Progenitor cell of endocrine pancreas (in vitro differentiated cells): ENCODE measurements at places on chromosomes 11 and 22.
A peak's percentile ranks its signal among the peaks of the same experiment; 100 is the strongest.

- DNase-seq = no peak
These were observed 53.9 kb downstream of the MSANTD4 start for GRCh38 chr11:105968021-105968697.

DNA sequence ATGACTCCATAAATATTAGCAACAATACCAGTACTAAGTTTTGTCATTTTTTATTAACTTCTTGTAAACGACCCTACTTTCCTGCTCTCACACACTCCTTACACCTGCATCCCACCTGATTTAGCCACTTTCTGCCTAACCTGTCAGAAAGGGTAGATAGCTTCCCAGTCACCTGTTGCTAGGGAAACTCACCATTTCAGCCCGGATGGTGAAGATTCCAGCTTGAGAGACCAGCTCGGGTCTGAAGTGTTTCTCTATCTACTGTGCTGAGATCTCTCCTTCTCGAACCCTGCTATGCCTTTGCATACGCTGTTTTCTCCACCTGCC lies at the start of gene PARVG:
Gene PARVG, plus strand, starts transcription at position 220 of the 327 bp plus-strand sequence. CDS start 2,405 bp downstream, outside the sequence.
- no peak for DNase-seq

DNA sequence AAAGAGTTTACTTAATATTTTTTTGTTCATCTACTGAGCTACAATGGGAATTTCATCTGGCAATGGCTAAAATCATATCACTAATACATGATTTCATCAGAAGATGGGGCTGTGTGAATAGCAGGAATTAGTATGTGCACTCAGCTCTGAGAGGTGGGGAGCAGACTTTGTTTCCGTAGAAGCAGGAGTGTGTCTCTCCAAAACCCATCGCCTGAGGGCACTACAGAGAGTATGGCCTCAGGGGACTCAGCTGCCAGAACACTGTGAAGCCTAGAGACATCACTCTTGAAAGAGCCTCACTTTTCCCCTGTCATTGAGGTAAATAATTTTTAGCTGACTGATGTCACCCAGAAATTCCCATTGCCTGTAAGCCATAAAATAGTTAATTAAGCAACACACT lies 261.4 kb upstream of the ISX start:
- no peak for DNase-seq

DNA sequence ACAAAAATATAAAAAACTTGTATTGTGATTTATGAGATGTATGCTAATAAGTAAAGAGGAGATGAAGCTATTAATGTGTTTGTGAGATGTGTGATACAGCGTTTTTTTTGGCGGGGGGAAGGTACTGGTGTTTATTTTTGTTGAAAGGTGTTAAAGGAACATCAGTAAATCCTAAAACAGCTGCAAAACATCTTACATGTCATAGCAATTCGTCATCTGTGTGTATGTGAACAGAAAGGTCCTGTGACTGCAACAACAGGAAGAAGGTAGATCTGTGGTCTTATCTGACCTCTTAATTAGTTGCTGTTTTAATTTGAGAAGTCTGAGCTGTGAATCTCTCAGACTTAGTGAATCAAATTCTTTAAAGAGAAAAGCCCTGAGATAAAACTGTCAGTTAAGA lies 1041.1 kb downstream of the JRKL start:
- DNase-seq = no peak

DNA sequence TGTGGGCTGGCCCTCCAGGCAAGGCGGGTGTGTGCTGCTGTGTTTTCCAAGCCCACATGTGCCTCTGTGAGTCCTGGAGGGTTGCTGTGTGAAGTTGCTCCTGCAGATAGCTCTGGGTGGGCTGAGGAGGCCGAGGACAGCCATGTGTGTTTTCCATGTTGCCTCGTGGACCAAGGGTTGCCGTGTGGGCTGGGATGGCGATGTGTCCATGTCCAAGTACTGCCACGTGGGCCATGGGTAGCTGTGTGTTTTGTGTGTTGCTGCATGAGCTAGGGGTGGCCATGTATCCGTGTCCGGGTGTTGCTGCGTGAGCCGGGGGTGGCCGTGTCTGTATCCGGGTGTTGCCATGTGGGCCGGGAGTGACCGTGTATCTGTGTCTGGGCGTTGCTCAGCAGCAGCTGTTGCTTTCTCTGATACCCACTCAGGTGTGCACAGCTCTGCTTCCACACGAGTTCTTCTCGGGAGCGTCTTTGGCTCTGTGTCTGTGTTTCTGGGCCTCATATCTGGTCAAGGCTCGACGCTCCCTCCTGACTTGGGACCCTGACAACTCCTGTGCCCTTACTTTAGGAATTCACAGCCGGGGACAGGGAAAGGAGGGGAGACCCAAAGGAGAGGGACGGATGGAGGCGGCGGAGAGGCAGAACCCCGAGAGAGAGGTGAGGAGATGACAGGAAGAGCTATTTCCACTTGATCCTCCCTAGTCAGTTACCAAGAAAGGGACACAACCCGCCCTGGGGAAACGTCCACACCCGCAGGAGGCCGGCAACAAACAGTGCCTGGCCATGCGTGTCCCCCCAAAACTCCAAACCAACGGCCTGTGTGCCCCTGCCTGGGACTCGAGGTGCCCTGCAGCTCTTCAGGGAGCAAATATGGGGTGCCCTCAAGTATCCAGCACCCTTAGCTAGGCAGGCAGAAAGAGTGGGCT lies 83.1 kb downstream of the PHF21B start:
- no peak for DNase-seq

DNA sequence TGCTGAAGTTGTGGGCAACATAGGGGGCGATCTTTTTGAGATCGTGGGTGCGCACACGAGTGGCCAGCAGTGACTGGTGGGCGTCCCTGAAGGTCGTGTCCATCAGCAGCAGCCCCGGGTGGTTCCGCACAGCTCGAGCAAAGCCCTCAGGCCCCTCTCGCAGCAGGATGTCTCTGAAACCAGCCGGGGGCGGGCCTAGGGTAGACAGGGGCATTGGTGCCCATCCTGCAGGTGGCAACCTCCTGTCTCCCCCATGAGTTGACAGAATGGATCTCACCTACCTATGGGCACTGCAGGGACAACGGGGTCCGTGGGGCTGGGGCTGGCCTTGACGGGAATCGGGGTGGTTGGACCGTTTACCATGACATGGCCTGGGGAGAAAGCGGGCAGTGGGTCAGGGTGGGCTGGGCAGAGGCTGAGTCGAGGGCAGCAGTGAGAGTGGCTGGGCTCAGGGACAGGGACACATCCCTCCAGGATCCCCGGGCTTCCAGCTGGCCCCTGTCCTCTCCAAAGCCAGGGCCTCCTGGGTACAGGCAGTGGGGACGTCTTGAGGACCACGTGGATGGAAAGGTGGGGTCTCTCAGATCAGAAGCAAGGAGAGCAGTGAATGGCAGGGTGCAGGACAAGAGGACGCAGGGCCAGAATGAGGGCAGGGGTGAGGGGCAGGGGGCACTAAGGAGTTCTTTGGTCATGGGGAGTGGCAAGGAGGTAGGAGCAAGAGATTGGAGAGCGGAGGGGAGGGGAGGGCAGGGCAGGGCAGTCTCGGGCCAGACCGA lies 4.2 kb upstream of the LRFN4 start:
- no peak for DNase-seq

- DNase-seq = no peak
These were observed 3.1 kb upstream of the PANX3 start for GRCh38 chr11:124608147-124608546.

- DNase-seq = no peak
These were observed 92.8 kb downstream of the TEAD1 start for GRCh38 chr11:12767027-12767426.

- no peak for DNase-seq
These were observed 46.4 kb downstream of the PPP6R3 start for GRCh38 chr11:68506908-68507307.

DNA sequence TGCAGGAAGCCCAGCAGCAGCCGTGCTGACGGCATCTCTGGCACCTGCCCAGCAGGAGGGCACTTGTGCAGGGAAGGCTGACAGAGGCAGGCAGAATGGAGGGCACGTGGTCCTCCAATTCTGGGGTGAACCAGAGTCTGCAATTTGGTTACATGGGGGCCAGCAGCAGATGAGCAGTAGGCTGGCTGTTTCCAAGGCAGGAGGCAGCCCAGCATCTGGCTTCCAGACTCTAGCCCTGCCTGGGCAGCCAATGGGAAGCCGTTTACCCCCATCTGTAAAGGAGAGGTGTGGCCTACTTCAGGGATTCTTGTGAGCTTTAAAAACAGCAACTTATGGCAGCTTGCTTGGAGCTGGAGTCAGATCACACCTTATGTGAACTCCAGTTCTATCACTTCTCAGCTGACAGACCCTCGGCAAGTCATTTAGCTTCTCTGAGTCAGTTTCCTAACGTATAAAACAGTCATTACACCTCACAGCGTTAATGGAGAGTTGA lies 27.9 kb upstream of the RASL10A start:
- no peak for DNase-seq

GRCh38 chr11:24593332-24593731 lies 96.5 kb downstream of the LUZP2 start:
- DNase-seq = no peak

GRCh38 chr11:127042445-127042844 lies 41.9 kb upstream of the KIRREL3 start:
- DNase-seq = no peak

DNA sequence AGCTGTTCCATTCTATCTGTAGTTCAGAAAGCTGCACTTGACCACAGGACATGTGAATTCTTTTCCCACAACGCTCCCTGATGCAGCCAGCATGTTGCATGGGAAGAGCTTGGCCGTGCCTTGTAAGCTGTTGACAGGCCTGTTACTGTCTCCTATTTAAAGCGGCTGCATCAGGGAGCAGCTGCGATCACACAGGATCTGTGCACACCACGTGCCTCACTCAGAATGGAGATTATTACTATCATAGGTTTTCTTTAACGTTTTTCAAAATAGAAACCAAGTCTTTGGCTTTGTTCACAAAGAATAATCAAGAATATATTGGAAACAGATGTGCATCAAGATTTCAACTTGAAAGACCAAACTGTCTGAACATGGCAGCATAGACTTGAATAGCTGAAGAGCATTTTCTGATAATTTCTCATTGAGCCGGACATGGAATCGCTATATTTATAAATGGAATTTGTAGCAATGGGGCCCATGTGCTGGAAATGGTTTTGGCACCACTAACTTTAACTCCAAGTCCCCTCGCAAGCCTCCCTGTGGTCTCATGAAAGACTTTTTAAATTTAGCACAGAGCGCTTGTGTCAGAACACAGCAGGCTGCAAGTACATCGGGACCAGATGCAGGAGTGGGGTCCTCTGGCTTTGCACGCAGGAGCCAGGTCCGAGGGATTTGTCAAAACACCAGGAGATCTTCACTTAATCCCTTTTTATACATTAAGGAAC lies 40.8 kb upstream of the MYO18B start:
- DNase-seq = no peak

DNA sequence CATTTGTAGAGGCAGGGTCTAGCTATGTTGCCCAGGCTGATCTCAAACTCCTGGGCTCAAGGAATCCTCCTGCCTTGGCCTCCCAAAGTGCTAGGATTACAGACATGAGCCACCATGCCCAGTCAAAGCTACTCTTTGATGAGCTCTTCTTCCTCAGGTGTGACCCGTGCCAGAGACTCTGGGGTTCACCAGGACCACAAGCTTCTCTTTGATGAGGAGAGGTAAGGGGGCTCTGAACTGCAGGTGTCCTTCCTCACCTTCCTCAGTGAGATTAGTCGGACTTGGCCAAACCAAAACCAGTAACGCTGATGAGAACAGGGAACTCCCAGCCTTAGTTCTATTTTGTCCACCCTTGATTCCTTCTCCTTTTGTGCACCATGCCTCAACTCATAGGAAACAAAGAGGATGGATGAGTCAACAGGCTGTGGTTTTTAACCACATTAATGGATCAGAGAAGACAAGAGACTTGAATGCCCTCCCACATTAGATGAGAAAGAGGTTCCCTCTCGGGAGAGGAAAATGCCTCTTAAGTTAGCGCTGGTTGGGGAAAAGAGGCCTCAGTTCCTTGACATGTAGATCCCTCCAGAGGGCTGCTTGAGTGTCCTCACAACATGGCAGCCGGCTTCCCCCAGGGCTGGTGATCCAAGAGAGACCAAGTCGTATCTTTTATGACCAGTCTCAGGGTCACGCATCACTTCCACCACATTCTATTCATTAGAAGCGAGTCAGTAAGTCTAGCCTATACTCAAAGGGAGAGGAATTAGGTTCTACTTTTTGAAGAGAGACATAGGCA lies 25.7 kb upstream of the CTR9 start:
- DNase-seq = no peak

- no peak for DNase-seq
These were observed 20.8 kb downstream of the PRDM11 start for GRCh38 chr11:45167283-45167682.

- DNase-seq = no peak
These were observed 79.5 kb downstream of the TIMP3 start for GRCh38 chr22:32880893-32881596.

DNA sequence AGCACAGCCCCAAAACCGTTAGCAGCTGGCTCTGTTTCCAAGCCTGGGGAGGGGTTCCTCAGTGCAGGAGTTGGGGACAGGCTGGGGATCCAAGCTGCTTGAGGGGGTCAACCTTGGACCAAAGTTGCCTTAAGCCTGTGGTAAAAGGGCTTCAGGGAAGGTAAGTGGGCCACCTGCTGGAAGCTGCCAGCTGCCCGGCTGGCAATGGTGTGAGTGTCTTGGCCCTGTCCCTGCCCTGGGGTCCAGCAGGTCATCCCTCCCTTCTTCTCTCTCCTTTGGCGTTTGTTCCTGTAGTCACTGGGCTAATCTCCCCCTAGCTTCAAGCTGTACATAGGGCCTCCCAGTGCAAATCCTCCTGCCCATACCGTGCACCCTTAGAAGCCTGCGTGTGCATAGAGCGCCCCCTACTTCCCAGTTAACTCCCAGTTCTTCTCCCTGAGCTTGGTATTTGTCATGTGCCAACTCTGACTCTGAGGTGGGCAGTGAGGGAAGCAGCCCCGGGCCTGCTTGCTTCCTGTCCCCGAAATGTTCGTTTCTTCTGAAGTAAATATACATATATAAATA lies 4.4 kb downstream of the TMEM258 start:
- DNase-seq = peak; percentile 29

DNA sequence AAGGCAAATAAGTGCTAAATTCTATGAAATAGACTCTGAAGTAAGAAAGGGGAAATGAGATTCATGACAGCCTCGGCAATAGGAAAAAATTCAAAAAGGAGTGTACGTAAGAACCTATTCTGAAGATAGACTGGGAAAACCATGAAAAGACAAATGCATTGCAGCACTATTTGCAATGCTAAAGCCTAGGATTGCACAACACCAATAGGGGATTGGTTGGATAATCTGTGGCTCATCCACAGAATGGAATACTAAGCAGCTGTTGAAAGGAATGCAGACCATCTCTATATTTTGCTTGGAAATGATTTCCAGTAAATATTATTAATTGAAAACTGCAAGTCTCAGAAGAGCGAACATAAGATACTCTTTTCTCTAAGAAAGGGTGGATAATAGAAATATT lies 91.7 kb upstream of the CLMP start:
- no peak for DNase-seq

GRCh38 chr22:42173183-42173926 lies 42.7 kb upstream of the CYP2D6 start:
- no peak for DNase-seq
